AG08395 (cell line): ENCODE measurements at places on chromosomes 12 and 14.
A peak's percentile ranks its signal among the peaks of the same experiment; 100 is the strongest.

- no peak for DNase-seq
Measured at GRCh38 chr14:72008666-72009065, 76.4 kb downstream of the RGS6 start.

GRCh38 chr12:22287776-22288621, 46.5 kb downstream of the ST8SIA1 start:
- peak; percentile 57 for DNase-seq

- peak; percentile 32 for DNase-seq
Measured at GRCh38 chr12:26680727-26681455, 152.1 kb downstream of the ITPR2 start.

GRCh38 chr14:21882226-21882625, 208.6 kb upstream of the OR4E1 start:
- DNase-seq, result no peak

GRCh38 chr14:38774162-38774561, 328.9 kb downstream of the SEC23A start:
- DNase-seq, result no peak

- no peak for DNase-seq
Measured at GRCh38 chr12:8037947-8038346, 5.4 kb downstream of the FOXJ2 start.

DNA sequence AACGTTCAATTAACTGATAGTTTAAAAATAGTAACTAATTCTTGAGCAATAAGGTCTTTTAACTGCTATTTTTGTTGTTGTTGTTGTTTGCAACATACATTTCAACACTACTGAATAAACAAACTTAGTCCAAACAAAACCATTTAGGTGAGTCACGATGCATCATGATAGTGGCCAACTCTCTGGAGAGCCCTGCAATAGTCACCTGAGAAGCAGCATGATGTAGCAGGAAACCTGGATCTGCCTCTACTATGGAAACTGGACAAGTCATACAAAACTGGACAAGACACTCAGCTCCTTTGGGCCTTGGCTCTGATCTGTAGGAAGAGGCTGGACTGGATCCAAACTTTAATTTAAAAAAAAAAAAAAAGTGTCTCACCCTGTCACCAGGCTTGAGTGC, 117.3 kb downstream of the MED13L start:
- DNase-seq, result no peak

DNA sequence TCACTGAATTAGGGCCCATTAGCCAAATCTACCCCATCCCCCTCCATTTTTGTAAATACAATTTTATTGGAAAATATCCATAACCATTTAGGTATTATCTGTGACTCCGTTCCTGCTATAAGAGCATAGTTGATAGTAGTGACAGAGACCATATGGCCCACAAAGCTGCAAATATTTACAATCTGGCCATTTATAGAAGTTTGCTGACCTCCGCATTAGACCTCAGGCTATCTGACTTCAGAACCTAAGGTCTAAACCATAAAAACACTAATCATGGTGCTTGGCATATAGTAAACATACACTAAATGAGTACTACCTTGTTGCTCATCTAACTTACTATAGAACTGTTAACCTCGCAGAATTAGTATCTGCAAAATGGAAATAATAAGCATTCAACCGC, 124.8 kb downstream of the NPAS3 start:
- no peak for DNase-seq

GRCh38 chr12:67451206-67451605, 182.0 kb downstream of the CAND1 start:
- no peak for DNase-seq

GRCh38 chr12:80509781-80510556, 65.9 kb downstream of the PTPRQ start:
- DNase-seq, result peak; percentile 57

- no peak for DNase-seq
Measured at GRCh38 chr14:43362586-43362985, 1144.5 kb downstream of the FSCB start.
